ENCODE measurements at places on chromosomes 3 and 15.
A peak's percentile ranks its signal among the peaks of the same experiment; 100 is the strongest.

DNA sequence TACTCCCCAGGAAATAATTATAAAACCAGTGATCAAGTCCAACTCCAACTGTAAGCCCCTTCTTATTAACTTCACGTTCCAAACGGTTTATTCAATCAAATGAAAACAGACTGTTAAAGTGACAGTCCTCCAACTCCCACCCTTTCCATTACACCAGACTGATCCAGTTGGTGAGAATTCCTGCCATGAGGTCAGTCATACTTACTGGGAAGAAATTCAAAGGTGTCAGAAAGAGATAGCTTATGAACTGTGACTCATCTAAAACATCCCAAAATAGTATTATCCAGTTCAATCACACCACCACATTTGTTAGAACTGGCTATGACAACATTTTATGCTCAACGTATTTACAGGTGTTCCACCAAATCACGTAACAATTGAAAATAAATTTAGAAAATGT is 19.5 kb downstream of the SMARCC1 start:
- no peaks in the 10 kb centered on the region for H3K4me1 ChIP-seq
- no peak for DNase-seq
- no peak overlapping the region for H3K4me3 ChIP-seq
- no peaks in the 10 kb centered on the region for H3K27me3 ChIP-seq
- H3K36me3 ChIP-seq = no peaks in the 10 kb centered on the region

DNA sequence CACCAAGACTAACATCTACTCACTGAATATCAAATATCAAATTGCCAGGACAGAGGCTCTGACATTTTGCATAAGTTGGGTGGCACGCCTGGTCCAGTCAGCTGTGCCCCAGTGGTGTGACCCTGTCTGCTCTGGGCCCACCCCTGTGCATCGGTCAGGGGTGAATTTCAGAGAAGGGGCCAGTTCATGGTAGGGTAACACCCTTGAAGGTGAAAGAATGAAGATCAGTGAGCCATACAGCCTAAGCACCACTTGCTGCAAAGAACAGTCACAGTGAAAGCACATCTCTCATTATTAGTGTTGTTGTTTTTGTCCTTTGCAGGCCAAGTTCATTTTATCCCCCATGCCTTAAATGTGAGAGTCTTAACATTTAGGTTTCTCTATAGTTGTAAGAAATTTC is 86.8 kb downstream of the MYRIP start:
- H3K27ac ChIP-seq = no peak overlapping the region
- no peak for DNase-seq
- H3K36me3 ChIP-seq = no peaks in the 10 kb centered on the region
- no peak overlapping the region for H3K4me3 ChIP-seq
- H3K27me3 ChIP-seq = no peaks in the 10 kb centered on the region
- no peaks in the 10 kb centered on the region for H3K4me1 ChIP-seq

DNA sequence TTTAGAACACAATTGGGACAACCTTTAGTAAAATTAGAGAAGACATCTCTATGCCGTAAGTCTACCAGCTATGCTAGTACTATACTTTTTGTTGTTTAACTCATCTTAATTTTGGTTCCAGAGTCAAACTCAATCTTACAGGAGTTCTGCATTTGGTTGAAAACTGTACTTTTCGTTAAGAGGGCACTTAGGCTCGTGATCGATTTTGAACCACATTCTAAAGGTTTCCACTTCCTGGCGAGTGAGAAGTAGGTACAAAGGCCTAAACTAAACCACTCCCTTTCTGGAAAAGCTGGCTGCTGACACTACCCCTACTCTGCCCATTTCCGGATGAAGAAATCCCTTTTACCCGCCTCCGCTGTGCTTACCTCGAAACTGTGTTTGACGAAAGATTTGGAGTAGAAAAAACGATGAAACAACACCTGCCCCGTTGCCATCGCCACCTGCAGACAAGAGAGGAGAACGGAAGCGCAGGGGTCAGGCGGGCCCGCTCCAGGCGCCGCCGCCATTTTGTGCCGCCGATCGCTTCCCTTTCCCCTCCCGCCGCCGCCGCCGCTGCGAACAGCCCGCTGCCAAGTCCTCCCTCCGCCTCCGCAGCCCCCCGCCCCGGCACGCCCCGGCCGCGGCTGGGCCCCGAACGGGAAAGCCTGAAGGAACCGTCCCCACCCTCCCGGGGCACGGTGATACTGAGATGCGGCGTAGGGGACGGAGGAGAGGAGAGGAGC is 748 bp downstream of the CCNL1 start:
- peak overlapping the region; percentile 100 for H3K27ac ChIP-seq
- peak; percentile 51 for DNase-seq
- H3K4me3 ChIP-seq = peak overlapping the region; percentile 99
- H3K4me1 ChIP-seq = peaks cover 11% of the 10 kb centered on the region
- no peaks in the 10 kb centered on the region for H3K27me3 ChIP-seq

GRCh38 chr3:6079561-6080179 is 781.2 kb upstream of the GRM7 start:
- no peak for DNase-seq
- H3K27me3 ChIP-seq = no peaks in the 10 kb centered on the region
- H3K4me3 ChIP-seq = no peak overlapping the region
- H3K27ac ChIP-seq = no peak overlapping the region
- no peaks in the 10 kb centered on the region for H3K36me3 ChIP-seq

DNA sequence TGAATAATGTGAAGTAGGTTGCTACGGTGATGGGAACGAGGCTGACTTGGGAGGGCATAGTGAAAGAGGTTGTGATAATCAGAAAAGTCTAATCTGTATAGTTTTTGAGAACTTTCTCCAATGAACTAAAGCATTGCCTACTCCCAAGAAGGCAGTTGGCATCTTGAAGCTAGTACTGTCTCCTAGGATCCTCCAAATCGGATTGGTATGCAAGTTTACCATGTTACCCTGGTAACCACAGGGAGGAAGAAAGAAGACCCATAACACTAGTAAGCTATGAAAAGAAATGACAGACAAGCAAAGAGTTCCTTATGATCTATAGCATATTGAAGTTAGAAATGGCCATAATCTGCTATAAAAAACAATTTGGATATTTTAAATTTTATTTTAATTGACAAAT is 127.2 kb upstream of the SYNPR start:
- no peaks in the 10 kb centered on the region for H3K4me1 ChIP-seq
- H3K27ac ChIP-seq = no peak overlapping the region
- H3K27me3 ChIP-seq = no peaks in the 10 kb centered on the region
- DNase-seq = no peak
- H3K36me3 ChIP-seq = no peaks in the 10 kb centered on the region
